ENCODE measurements at places on chromosomes 6 and 20.

DNA sequence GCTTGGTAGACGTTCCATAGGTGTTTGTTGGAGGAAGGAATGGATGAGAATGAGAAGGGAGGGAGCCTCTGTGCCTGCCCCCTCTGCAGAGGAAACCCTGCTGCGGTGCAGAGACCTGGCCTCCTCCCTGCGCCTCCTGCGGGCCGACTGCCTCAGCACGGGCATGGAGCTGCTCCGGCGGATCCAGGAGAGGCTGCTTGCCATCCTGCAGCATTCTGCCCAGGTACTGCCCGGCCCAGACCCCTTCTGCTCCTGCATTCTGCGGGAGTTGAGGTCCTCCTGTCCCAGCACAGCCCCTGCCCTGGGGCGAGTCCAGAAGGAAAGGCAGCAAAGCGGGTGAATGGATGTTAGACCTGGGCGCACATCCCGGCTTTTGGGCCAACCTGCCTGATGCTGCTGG is 6.1 kb downstream of the DNPH1 start:
- no peak for DNase-seq

DNA sequence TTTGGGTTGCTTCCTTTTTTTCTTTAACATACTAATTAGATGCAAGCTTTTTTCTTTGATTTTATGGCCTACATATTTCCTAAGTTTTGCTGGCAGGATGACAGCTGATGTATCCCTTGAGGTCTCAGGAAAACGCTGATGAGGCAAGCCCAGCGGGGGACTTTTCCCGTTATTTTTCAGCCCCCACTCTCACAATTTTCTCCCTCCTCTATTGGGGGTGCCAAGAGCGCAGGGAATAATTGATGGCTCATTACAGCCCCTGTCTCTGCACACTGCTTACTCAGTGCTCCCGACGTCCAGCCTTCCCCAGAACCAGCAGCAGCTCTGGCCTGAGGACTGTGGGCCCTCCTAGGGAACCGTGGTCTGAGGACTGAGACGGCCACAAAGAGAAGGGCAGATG is 38.6 kb upstream of the VSTM2L start:
- no peak for DNase-seq

DNA sequence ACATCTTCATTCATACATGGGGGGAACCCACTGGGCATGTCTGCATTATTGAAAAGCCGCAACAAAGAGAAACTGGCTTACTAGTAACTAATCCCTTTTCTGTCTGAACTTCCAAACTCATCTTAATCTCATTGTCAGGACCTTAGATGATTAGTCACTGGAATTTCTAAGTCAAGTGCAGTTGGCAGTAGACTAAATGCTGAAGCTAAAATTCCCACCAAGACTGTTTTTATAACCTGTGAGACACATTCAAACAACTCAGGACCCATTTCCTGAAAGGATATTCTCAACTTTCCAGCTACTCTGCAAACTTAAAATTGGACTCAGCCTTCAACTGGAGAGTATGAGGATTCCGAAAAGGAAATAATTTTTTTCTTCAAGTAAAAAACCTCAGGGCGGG is 94.8 kb upstream of the SCAF8 start:
- no peak for DNase-seq

DNA sequence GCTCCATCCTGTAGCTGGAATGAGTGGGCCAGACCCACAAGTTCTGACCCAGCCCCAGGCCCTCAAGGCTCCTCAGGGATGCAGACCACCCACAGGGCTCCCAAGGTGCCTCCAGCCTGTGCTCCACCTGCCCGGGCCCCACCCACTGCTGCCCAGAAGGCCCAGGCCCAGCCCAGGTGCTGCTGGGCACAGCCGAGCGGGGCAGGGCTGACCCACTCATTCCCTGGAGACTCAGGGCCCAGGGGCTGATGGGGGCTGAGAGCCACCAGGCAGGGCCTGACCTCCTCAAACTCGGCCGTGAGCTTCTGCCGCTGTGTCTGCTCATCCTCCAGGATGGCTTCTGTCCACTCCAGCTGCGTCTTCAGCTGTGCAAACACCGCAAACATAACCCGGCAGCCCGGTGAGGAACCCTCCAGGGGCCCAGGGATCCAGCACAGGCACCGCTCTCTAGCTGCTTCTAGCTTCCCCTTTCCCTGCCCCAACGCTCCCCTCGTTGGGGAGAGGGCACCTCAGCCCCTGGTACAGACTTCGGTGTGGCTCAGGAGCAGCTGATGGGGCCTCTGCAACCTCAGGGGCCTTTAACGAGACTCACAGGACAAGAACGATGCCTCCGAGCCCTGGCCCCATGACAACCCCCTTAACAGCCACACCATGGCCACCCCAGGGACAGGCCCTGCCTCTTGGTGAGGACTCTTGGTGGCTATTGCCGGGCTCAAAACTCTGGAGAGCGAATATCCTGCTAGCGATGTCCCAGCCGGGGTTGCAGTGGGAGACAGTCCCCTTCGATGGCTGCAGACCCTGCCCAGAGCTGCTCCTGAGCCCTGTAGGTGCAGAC is 46.0 kb downstream of the DSTN start:
- no peak for DNase-seq

- no peak for DNase-seq
Observed at GRCh38 chr6:9461188-9461587, 953.7 kb downstream of the TFAP2A start.

- no peak for DNase-seq
Observed at GRCh38 chr6:2182251-2182650, 63.2 kb downstream of the GMDS start.

DNA sequence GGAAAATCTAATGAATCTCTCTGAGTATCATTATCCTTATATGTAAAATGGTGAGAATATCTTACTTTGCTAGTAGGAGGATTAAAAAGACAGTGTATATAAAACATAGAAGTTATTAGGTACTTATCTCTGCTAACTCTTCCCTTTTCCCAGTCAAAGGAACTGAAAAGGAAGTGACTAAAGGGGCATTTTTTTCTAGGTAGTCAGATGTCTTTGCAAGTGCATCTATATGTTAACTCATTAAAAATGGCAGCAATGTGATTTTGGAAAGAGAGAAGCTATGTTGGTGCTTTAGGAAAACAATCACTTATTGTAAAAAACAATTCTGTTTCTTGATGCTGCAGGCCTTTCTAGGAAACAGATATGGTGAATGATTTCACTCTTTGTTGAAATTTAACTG is 180.9 kb downstream of the SAMD5 start:
- no peak for DNase-seq

DNA sequence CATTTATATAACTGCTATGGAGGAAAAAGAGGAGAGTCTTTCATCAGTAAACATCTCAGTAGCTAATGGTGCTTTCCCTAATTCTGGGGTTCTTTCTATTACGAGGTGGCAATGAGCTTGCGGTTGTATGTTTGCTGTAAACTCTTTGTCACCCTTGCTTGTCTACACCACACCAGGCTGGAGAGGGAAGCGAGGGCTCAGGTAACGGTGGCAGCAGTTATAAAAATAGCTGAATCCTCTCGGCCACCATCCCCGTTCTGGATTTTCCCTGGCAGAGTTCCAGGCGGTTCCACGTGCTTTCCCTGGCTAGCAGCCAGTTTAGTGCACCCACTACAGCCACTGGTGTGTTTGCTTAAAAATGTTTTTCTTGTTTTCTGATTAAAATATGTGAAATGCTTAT is 39.0 kb downstream of the MAS1 start:
- DNase-seq, result peak; percentile 21

DNA sequence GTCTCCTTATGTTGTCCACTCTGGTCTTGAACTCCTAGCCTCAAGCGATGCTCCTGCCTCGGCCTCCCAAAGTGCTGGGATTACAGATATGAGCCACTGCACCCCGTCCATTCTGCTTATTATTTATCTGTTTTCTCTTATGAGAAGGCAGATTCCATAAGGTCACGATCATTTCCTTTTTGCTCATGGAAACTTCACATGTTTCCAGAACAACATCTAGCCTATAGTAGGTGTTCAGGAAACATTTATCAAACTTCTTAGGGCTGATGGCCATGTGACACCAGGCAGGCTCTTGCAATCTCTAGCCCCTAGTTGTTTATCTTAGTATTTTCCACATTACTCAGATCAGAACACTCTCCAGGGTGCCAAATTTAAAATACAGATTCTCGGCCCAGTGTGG is 61.2 kb downstream of the ZFP64 start:
- no peak for DNase-seq

DNA sequence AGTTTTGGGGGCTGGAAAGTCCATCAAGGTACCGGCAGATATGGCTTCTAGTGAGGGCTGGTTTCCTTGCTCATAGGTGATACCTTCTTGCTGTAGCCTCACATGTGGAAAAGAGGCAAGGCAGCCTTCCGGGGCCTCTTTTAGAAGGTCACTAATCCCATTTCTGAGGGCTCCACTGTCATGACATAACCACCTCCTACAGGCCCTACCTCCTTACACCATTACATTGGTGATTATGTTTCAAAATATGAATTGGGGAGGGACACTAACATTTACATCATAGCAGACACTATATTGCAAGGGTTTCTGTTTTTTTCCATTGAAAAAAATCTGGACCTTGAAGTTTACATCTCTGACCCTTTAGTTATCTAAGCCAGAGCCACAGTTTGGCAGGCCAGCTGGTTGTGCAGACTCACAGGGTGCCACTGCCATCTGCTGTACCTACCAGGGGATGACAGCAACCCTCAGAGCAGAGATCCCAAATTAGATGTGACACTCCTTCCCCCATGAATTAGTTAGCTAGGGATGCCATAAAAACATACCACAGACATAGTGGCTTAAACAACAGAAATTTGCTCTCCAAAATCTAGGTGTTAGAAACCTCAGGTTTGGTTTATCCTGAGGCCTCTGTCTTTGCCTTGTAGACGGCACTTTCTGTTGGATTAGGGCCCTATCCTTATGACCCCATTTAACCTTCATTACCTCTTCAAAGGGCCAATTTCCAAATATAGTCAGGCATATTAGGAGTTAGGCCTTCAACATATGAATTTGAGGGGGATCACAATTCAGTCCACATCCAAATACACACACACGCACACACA is 166.4 kb upstream of the RNF217 start:
- DNase-seq, result peak; percentile 13

- DNase-seq, result no peak
Observed at GRCh38 chr6:129567374-129567773, 142.6 kb downstream of the ARHGAP18 start.

GRCh38 chr6:66854014-66854413 is 1147.0 kb upstream of the EYS start:
- DNase-seq, result no peak

GRCh38 chr20:38975539-38976120 is 13.5 kb downstream of the DHX35 start:
- DNase-seq, result no peak

DNA sequence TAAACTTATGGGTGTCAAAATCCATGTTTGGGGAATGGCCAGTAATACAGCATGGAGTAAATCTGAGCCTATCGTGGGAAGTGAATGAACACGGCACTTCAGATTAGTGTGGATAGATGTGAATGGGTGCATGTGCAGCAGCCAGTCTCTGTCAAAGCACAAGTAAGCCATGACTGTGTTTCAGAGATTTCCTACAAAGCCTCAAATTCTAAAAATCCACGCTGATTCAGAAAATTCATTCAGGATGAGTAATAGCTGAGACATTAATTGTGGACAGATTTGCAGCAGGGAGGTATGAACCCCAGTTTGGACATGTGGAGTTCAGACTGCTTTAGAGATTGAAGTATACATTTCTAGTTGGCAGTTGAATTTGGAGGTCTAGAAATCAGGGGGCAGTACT is 115.1 kb downstream of the QKI start:
- DNase-seq, result no peak

DNA sequence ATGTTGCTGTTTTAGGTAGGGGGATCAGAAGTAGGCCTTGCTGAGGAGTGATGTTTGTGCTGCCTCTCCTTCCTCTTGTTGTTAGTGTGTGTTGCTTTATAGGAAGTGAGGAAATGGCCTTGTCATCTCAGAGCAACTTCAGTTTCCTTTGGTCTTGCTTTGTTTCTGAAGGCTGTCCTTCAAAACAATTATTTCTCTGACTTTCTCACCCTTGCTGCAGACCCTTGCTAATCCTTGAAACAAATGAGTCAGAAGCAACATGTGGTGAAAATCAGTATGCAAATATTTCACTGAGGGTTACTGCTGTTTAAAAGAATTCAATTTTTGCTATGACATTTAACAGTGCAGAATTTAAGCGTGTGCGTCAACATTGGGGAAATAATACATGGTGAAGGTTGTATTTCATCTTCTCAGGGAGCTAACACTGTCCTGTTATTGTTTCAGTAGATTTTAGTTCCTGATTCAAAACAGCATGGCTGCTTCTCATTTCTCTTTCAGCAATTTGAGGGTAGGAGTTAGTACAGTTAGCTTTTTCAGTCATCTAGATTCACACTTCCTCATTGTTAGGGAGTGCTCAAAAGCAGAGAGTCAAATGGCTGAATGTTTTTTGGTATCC is 13.8 kb downstream of the RNF144B start:
- DNase-seq, result no peak

- no peak for DNase-seq
Observed at GRCh38 chr20:47137231-47137870, 219.1 kb downstream of the ZMYND8 start.

DNA sequence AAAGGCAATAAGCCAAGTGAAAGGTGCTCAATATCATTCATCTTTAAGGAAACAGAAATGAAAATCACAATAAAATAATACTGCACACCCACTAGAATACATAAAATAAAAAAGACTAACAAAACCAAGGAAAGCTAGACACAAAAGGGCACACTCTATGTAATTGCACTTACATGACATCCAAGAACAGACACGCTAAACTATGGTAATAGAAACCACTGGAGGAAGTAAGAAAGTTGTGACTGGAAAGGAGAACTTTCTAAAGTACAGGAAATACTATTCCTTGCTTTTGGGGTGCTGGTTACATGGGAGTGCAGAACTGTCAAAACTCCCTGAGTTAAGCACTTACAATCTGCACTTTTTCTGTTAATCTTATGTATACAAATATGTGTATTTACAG is 253.7 kb upstream of the RUNX2 start:
- DNase-seq, result no peak

- peak; percentile 25 for DNase-seq
Observed at GRCh38 chr6:41940759-41941279, 789 bp downstream of the CCND3 start.

- DNase-seq, result no peak
Observed at GRCh38 chr6:30685157-30686008, 1.1 kb downstream of the PPP1R18 start.

DNA sequence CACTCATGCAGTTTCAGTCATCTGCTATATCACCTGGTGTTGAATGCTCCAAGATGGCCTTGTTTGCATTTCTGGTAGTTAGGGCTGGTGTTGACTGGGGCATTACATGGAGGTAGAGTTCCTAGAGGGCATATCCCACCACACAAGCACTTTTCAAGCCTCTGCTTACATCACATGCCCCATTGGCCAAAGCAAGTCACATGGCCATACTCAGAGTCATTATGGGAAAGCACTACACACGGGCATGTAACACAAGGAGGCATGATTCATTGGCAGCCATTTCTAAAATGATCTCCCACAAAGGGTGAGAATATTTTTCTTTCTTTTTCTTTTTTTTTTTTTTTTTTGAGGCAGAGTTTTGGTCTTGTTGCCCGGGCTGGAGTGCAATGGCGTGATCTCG is 73.2 kb downstream of the TRMT6 start:
- DNase-seq, result no peak

DNA sequence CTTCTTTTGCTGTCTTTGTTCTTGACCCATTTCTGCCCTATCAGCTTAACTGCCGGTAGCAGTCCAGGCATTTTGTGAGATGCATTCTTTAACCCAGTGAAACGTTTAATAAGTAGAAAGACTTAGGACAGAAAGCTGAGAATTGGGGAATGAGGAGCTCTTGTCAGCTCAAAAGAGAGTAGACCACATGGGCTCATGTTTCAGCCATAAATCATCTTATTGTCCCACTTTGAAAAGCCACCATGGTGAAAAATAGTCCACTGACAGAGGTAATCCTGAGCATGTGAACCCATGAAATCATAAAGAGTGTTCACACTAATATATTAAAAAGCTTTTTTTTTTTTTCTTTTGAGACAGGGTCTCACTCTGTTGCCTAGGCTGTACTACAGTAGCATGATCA is 16.3 kb downstream of the ORC3 start:
- no peak for DNase-seq
